Ammon's horn (tissue), 1 donor: ENCODE measurements at places on chromosomes 7 and 10.

DNA sequence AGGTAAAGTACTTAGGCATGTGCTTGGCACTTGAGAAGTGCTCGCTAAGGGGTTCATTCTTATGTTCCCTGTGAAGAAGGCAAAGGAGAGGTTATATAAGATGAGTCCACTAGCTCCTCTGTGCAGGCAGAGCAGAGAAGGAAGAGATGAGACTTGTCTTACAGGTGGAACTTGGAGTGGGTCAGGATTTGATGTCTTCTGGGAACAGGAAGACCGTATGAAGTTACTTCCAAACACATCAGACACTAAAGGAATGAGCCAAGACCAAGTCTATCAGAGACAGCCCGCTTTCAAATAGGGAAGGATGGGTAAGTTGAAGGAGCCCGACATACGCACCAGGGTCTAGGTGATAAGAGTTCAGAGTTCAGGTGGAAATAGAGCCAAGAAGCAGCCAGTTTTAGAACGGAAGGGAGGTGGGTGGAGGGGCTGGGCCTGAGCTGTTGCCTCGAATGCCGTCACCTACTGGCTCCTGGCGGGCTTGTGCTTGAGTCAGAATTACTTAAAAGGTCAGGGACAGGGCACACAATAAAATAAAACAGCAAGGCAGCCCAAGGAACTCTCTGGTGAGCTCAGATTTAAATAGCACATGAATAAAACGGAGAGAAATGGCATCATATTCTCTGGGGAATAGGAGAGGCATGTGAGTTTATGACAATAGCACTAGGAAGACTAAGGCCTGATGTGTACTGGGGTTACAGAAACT lies 56.1 kb upstream of the GRB10 start:
- no peak for DNase-seq

DNA sequence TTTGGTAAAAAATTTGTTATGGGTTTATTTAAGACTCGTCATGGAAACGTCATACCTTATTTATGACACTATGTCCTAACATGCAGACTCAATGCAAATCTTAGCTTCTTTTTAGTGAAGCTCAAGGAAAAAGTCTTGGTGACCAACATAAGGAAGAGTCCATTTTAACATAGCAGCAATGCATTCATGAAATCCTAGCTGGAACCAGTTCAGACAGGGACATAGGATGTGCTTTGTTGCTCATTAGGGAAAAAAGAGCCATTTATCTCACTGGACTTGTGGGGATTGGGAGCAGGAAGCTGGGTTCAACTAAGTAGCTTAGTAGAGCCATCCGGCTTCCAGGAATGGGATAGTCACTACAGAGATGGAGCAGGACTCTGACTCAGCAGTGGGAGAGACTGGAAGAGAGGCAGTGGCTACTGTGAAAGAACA lies 100.7 kb upstream of the DKK1 start:
- no peak for DNase-seq

DNA sequence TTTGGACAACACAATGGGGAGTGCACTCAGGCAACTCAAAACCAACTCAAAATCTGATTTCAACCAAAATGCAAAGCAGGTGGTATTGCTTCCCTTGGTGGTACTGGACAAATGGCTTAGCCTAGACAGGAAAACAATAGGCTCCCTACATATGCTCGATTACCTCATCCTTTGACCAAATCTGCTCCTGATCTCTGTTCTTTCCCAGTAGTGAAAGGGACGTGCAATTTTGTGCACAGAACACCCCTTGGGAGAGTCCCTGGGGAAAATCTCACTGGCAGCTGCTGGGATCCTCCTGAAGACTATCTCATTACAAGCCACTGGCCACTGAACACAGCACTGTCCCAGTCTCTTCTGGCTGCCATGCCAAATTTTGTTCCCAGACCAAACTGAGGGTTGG lies 149.2 kb upstream of the VSTM2A start:
- no peak for DNase-seq

GRCh38 chr7:91375378-91375777 lies 111.1 kb downstream of the FZD1 start:
- no peak for DNase-seq

DNA sequence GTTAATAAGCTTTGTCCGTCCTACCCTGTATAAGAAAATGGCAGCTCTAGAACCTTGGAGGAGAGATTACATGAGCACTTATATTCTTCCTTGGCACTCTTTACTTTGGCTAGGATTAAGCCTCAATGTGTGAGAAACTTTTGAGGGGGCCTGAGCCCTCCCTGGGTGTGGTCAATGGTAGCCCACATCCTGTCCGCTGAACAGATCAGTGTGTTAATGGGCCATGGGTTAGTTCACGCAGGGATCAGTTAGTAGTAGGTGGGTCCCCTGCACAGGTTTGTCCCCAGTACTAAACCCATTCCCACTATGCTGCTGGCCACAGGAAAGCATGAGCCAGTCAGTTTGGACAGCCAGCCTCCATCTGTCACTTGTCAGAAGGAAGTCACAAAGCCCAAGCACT lies 20.2 kb upstream of the IKZF1 start:
- no peak for DNase-seq

GRCh38 chr10:6071181-6072175 lies 9.3 kb upstream of the IL2RA start:
- DNase-seq, result no peak

GRCh38 chr10:4768416-4768815 lies 57.6 kb upstream of the AKR1E2 start:
- no peak for DNase-seq

DNA sequence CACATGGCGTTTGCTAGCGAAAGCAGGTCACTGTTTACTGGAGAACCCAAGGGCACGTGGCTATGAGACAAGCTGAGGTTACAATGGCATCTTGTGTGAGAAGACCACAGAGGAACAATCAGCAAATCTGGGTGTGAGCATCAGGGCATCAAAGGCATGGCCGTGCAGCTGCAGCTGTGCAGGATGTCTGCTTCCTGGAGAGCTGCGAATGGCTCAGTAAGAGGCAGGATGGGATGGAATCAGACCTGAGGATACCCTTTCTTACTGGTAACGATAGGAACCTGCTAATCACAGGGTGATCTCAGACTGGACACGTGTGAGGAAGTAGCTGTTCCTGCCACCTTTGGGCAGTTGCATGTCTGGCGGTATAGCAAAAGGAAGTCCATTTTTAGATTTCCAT lies 119.5 kb downstream of the RNF216 start:
- peak; percentile 92 for DNase-seq

DNA sequence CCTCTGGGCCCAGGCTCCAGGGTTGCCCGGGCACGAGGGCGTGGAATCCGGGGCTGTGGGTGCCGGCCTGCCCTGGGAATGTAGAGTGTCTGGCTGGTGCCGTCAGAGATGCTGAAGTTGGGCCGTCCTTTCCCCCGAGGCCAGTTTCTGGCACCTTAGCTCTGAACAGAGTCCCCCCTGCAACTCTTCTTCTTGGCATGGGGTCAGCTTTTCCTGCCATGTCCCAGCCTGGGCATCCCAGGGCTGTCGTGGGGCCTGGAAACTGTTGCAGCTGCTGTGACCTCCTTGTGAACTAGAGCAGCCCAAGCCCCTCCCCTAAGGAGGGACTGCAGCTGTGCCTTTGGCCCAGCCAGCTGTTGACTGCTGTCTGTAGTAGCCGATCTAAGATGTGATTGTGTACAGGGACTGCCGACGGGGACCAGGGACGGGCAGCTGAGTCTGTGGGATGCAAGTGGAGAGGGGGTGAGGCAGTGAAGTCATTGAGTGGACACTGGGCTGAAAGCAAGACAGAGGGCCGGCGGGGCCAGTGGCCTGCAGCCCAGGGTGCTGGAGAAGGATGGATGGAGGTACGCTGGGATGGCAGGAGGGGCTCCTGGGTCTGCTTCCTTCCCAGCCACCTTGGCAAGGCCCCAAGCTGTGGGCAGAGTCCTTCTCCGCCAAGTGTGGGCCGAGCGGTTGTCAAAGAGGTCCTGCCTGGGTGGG lies 35.8 kb downstream of the GBX1 start:
- DNase-seq, result peak; percentile 93

DNA sequence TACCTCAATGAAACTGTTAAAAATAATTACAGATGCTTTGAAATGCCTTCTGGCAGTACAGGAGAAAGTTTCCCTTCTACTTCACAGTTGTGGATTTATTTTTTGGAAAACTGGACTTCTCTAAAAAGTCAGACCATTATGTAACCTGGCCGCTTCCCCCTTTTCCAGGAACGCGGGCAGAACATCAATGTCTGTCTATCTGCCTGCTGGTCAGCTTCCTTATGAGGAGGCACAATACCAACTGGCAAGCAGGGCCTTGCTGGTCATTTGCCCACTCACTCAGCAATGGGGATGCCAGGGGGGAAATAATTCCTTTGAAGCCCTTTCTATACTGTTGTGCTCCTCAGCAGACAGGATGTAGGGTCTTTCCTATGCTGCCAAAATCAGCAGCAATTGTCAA lies 22.5 kb upstream of the ADRB1 start:
- DNase-seq, result peak; percentile 73

- no peak for DNase-seq
Measured at GRCh38 chr7:157384301-157384700, 47.5 kb downstream of the DNAJB6 start.

DNA sequence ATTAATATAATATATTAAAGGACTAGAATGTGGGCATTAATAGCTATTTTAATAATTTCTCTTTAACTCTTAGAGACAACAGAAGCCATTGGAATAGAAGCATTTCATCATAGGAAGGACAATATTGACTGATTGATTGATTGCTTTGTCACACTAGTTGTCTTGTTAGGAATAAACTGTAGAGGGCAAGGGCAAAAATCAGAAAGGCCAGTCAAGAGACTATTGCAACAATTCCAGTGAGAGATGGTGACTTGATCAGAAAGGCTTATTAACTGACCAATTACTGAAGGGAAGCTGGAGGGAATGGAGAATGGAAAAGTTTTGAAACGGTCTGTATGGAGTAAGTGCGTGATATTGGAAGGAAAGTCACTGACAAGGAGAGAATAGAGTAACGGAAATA lies 87.3 kb downstream of the RUNDC3B start:
- no peak for DNase-seq

DNA sequence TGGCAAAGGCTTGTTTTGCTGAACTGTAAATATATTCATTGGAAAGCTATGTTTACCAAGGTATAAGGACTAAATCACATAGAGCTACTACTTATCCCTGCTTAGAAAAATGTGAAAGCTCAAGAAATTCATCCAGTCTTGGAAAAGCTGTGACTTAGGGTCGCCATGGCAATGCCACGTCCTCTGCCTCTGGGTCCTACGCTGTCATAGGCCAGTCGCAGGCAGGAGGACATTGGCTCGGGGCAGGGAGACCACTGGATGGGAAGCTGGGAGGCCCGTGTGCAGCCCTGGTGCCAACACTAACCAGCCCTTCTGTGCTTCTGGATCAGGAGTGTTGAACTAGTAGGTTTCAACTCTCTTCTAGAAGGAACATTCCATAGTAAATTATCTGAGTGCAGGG lies 67.3 kb upstream of the PDZD8 start:
- DNase-seq, result no peak

DNA sequence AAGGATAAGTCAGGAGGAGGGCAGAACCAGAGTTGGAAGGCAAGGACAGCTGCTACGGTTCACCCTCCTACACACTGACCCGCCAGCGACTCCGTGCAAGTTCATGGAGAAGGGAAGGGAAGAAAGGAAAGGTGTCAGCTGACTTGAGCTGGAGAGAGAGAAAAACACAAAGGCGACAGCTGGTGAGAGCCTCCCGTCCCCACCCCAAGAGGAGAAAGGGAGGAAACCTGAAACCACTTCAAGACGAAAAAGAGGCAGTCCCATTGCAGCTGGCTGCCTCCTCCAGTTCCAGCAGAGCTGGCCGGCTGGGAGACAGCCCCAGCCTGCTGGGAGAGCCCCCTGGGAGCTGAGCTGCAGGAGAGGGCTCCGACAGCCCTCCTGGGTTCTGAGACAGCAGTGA lies 75.2 kb downstream of the PARD3 start:
- peak; percentile 11 for DNase-seq

GRCh38 chr10:124990671-124991625 lies 49.0 kb downstream of the ZRANB1 start:
- DNase-seq, result no peak

DNA sequence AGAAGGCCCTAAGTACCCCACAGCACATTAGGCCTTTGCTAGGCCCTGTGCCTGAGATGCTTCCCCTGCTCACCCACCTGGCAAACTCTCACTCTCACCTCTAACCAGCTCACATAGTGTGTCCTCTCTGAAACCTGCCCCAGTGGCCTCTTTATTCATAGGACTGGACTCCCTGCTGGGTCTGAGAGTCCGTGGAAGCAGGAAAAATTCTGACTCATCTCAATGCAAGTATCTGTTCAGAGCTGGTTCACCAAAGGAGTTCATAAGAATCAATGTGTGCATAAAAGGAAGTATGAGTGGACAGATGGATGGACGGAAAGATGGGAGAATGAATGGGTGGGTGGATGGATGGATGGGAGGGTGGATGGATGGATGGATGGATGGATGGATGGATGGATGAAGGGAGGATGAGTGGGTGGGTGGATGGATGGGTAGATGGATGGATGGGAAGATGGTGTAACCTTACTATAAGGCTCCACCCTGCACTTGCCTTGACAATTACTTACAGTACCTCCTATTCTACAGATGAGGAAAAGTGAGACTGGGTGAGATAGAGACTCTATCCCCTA lies 111.2 kb upstream of the ZMIZ1 start:
- no peak for DNase-seq

GRCh38 chr10:7159517-7159916 lies 251.3 kb downstream of the SFMBT2 start:
- no peak for DNase-seq

- DNase-seq, result no peak
Measured at GRCh38 chr7:115965236-115965635, 65.3 kb downstream of the TFEC start.

DNA sequence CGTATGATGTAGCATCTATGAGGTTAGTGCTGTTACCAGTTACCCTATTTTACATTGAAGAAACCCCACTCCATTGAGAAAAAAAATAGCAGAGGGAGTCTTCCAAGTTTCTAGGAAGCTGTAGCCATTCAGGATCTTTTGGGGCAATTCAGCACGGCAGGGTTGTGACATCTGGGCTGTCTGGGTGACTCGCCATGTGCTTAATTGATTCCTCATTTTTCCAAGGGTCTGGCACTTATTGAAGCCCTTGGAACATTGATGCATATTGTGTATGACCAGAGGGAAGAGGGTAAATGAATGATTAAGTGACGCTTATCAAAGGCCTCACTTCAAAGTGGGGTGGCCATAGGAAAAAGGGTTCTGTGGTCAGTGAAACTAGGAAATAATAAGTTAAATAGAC lies 248.7 kb downstream of the ARHGAP12 start:
- no peak for DNase-seq

GRCh38 chr10:61272781-61273180 lies 180.4 kb downstream of the TMEM26 start:
- no peak for DNase-seq

GRCh38 chr7:2643386-2644219 lies 11.8 kb downstream of the TTYH3 start:
- no peak for DNase-seq

DNA sequence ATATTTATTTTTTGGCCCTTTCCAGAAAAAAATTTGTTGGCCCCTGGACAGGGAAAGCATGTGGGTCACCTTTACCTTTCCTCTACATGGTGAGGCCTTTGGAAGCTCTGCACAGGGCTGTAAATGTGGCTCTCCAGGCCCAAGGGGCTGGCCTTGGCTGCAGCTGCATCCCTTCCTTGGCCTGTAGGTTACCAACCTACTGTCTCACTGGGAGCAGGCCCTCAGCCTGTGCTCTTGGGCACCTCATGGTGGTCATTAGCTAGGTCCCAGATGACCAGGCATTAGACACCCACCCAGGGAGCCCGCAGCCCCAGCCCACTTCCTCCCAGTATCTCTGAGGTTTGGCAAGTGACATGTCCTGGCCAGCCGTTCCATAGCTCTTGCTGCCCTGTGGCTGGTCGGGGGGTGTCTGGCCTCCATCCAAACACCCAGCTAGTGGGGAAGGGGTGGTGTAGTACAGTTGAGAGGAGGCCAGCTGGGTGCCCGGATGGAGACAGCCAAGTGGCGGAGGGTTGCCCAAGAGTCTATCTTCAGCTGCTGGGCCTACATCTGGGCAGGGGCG lies 7.1 kb upstream of the CPA5 start:
- DNase-seq, result no peak
